ENCODE measurements at places on chromosomes 7 and 10.

- no peak for DNase-seq
Observed at GRCh38 chr7:140972876-140973829, 41.6 kb downstream of the MRPS33 start.

- no peak for DNase-seq
Observed at GRCh38 chr7:115984105-115984504, 46.5 kb downstream of the TFEC start.

DNA sequence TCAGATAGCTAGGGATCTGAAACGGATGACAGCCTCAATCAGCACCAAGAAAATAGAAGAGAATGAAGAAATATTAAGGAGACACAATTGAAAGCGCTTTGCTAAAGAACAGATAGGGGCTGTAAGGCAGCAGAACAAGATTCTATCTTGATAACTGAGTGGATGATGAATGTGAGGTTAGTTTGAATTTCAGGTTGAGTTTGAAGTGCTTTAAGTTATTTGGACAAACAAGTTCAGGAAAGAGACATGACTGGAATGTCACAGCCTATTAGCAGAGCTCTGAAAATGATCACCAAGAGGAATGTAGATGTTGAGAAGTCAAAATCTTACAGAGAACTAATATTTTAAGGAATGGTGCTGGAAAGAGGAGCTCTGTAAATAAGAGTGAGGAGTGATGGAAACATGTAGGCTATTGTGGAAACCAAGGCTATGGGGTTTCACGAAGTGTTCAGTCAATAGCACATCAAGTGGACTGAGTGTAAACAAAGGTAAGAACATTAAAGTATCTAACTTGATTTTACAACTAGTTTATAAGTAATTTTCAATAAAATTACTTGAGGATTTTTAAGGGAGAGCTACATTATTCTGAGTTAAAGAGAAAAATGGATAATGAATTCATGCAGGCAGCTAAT is 61.6 kb downstream of the MEST start:
- DNase-seq, result no peak

GRCh38 chr10:69955897-69956740 is 96.5 kb upstream of the MACROH2A2 start:
- DNase-seq, result no peak

DNA sequence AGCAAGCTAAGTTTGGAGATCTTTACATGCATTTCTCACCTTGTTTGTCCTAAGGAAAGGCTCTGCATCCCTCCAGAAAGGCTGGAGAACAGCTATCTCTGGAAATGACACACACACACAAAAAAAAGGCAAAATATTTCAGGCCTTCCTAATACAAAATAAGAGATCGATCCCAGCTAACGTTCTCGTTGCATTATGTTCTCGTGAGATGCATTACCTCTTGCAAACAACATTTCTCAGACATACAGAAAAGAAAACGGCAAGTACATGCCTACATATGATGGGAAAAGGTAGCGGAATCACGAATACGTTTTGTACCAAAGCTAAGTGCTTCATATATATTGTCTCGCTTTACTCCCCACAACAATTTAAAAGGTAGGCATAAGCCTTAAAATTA is 488 bp downstream of the MTERF1 start:
- DNase-seq, result no peak

DNA sequence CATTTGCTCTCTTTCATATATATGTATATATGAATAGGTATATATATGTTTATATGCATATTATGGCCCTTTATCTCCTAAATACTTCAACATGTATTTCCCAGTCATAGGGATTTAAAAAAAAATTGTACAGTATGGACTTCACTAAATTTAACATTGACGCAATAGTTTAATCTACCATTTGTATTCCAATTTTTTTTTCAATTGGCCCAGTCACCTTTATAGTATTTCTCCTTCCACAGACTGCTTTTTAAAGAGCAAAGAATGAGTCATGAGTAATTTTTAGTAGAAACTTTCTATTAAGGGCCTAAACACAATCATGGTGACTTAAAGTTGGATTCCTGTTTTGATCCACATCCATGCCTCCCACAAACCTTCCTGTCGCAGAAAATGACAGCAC is 20.5 kb downstream of the CCSER2 start:
- no peak for DNase-seq

GRCh38 chr7:95059842-95060313 is 152.5 kb downstream of the PPP1R9A start:
- DNase-seq, result no peak

DNA sequence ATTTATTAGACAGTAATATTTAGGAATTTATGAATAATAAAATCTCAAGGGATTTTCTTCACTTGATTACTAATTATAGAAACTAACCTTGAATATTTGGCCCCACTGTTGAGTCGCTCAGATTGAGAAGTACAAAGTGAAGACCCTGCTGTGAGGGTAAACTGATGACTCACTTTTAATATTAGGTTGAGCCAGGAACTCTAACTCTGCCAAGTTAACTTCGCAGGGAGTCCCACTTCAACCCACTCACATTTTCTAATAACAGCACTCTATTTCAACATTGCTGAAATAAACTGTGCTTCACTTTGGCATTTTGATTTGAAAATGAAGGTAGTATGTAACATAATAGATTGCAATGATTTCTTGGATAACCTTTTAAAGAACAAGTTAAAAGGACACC is 200.7 kb downstream of the POLR1F start:
- DNase-seq, result no peak

DNA sequence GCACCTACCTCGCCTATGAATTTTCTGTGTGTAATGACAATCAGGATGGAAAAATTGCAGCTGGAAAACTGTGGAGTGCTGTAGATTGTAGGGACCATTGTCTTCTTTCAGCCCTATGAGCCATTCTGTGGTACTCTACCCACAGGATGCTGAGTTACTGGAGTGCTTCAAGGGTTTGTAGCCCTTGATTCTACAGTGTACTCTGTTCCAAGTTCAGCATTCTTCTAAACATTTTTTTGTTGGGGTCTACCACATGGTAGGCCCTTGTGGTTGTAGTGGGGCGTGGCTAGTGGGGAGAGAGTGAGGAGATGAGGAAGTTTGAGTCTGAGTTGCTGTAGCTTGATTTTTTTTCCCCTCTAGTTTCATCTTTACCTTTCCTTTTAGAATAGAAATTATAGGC is 33.5 kb downstream of the REEP3 start:
- DNase-seq, result peak; percentile 8

- no peak for DNase-seq
Observed at GRCh38 chr7:138720286-138720685, 19.1 kb upstream of the SVOPL start.

- no peak for DNase-seq
Observed at GRCh38 chr10:49645417-49645816, 31.6 kb downstream of the CHAT start.

DNA sequence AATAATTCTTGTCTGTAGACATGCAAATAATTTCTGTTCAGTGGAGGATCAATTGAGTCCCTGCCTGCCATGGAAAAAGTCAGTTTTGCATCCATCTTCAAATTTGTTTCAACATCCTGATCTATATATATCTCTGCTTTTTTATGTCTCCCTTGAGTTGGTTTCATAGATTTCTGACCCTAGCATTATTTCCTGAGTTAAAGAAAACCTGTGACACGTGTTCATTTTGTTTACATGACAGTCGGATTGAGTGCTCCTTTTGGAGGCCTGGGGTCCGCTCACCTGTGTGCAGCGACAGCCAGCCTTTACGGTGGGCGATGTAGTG is 674 bp downstream of the MRPS24 start:
- no peak for DNase-seq

- no peak for DNase-seq
Observed at GRCh38 chr7:11228515-11228914, 254.8 kb downstream of the PHF14 start.

DNA sequence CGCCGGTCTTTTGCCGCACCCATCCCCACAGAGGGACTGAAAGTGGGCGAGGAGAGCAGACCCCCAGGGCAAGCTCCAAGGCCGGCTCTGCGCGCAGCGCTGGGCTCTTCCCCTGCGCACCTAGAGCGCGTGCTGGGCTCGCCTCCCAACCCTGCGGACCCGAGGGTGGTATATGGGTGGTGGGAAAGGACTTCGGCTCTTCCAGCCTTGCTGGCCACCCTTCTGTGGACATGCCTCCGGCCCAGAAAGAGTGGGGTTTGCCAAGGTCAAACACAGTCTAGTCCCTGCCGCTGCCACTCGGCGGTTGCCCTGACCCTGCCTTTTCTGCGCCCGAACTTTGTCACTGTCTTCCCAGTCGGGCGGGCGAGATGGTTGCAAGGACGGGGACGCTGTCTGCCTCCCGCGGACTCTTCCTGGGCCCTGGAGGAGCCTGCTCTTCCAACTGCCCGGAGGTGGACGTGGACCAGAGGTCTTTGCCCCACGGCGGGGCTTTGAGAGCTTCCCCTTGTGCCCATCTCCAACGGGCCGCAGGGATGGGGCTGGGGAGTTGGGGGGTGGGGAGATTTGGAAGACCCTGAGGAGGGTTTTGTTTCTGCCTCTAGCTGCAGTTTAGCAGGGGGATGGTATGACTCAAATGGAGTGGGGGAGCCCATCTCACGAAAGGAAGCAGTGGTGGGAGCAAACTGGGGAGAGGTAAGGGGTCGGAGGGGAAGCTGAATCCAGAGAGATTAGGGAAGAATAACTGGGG is 1.5 kb downstream of the ADCY1 start:
- DNase-seq, result no peak

- no peak for DNase-seq
Observed at GRCh38 chr7:107035446-107035845, 9.1 kb upstream of the PRKAR2B start.

- no peak for DNase-seq
Observed at GRCh38 chr7:52956379-52956915, 79.0 kb upstream of the POM121L12 start.

DNA sequence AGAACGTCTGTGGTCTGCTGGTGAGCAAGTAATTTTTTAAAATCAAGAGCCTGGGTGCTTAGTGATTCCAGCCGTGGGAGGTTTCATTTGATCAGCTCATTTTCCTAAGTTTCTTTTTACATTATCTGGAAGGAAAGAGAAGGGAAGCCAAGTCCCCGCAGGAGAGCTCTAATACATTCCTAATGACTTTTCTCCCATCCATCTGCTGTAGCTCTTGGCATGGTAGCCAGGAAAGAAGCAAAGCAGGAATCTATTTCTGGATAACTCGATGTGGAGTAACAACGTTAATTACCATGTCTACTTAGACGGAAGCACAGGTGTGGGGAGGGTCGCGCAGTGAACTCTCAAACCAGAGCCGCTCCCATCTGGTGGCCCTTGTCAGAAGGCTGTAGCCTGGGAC is 121.9 kb downstream of the PAXIP1 start:
- DNase-seq, result no peak

- DNase-seq, result no peak
Observed at GRCh38 chr10:127043301-127043700, 138.1 kb downstream of the DOCK1 start.

- peak; percentile 50 for DNase-seq
Observed at GRCh38 chr10:70478191-70479164, at the start of gene PALD1. TSS of gene PALD1 (plus strand) at chr10:70478767. CDS start at chr10:70525952, 47,185 bp downstream.

DNA sequence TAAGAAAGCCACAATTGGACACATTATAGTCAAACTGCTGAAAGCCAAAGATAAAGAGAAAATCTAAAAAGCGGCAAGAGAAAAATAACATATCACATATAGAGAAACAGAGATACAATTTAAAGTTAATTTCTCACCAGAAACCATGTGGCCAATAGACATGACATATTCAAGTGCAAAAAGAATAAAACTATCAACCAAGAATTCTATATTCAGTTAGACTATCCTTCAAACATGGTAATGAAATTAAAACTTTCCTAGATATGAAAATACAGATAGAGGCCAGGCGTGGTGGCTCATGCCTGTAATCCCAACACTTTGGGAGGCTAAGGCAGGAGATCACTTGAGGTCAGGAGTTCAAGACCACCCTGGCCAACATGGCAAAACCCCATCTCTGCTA is 129.1 kb upstream of the RNF32 start:
- DNase-seq, result no peak

- DNase-seq, result no peak
Observed at GRCh38 chr7:133769668-133770067, 357.5 kb upstream of the LRGUK start.

DNA sequence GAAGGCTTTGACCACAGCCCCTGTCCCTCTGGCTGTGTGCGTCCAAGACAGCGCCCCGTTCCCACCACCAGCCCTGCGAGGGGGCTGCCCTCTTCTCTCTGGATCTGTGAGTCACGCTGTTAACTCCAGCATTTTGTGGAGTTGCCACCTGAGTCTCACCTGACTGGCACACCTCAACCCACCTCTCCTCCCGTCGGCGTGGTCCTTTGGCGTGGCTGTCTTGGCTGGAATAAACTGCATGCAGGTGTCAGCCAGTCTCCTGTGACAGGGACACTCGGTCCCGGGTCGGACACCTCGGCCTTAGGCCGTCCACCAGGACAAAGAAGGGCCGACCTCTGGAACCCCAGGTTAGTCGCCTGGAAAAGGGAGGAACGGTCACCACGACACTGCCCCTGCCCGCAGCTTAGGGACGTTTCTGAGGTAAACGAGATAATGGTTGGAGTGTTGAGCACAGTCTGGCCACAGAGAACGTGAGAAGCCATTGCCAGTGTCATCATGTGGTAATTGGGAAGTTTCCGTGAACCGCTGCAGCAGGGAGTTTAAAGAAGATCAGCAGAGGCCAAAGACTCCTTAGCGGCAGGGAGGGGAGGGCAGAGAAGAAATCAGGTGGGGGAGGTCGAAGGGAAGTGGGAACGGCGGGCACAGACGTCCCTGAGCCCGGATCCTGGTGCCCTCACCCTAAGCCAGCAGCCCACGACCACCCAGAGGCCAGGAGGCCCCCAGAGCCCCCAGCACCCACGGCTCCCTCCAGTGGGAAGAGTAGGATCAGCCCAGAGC is 73.6 kb upstream of the FAM20C start:
- DNase-seq, result peak; percentile 77

DNA sequence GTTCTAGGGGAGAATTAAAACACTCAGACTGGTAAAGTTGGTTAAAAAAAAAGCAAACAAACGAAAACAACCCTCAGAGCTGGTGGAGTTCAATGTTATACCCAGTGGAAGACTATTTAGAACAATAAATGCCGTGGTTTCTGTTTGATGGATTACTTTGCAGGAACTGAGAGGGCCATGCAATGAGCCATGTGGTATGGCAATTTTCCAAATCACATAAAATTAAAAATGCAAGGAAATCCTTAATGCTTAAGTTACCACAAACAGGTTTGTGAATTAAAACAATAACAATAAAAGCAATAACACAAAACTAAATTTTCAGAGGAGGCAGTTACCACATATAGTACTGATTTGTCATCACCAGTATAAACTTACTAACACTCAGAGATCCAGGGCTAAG is 96.9 kb downstream of the RTKN2 start:
- DNase-seq, result no peak

DNA sequence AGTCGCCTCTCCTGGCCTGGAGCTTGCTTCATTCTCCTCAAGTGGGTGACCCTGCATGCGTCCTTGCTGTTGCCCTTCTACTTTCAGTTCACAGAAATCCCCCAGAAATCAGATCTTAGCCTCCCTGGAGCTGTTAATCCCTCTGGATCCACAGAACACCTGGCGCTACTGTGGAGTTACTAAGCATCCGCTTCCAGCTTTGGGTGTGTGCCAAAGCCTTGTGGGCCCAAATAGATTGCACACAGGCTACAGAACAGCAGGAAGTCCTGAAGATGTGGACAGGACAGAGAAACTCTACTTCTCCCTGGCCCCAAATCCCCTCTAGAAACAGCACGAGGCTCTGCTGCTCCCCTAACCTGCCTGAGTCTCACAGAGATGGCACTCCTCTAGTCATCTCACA is 36.6 kb upstream of the PDLIM1 start:
- DNase-seq, result no peak
